ENCODE measurements at places on chromosomes 1 and 21.

- DNase-seq: no peak
Observed at GRCh38 chr1:8360493-8361197, 42.7 kb downstream of the SLC45A1 start.

DNA sequence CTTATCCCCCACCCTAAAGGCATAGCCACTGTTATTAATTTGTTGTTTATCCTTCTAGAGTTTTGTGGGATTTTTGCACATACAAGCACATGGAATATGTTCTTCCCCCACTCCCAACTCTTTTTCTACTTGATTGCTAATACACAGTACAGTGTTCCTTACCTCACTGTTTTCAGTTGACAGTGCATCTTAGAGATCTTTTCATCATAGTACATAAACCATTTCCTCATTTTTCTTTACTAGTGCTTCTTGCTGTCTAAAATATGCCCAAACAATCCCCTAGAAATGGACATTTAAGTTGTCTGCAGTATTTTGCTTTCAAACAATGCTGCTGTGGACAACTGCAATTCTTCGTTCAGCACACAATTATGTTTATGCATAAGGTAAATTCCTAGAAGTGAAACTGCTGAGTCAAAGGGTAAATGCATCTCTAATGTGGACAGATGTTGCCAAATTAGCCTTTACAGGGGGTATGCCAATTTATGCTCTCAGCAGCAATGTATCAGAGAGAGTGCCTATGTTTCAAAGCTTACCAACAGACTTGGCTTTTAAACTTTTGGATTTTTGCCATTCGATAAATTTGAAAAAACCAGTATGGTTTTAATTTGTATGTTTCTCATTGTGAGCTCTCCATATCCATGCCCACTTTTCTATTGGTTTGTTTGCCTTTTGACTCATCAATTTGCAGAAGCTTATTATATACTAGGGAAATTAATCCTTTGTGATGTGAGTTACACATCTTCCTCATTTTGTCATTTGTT, 132.6 kb downstream of the MRPS6 start:
- no peak for DNase-seq

- peak; percentile 81 for DNase-seq
Observed at GRCh38 chr1:24536391-24536840, 19.5 kb upstream of the NCMAP start.

- peak; percentile 74 for DNase-seq
Observed at GRCh38 chr1:232923739-232924386, 26.5 kb upstream of the NTPCR start.

GRCh38 chr1:178412400-178412770, 84.4 kb downstream of the CLEC20A start:
- DNase-seq: no peak

GRCh38 chr1:212118167-212118871, 82.8 kb downstream of the DTL start:
- DNase-seq: no peak

DNA sequence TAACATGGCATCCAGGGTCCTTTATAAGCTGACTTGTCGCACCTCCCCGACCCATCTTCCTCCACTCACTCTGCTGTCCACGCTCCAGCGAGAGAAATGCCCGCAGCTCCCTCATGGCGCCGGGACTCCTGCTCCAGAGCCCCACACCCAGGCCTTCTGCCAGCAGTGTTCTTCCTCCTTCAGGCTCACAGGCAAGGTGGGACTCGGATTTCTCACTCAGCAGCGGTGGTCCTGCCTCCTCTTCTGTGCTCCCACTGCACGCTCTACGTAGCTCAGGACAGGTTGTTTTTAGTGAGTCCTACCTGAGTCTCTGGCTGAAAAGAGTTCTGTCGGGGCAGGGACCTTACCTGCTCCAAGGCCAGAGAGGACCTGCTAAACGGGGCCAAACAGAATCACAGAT, 11.2 kb downstream of the THEMIS2 start:
- DNase-seq: no peak

DNA sequence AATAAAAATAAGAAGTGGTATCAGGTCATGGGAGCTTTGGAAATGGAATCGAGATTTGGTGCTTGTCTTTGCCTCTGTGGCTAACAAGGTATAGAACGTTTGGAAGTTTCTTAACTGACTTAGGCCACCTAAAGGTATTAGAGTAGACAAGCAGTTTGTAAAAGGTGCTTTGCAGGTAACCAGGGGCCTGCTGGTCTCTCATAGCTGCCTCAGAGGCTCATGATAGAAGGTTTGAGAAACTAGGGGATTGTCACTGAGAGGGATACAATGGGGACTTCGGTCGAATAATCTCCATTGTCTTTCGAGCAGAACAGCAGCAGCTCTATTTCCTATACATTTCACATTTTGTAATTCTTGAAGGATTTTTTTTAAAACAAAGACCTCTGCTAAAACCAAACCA, 37.6 kb downstream of the C21orf91 start:
- DNase-seq: no peak

DNA sequence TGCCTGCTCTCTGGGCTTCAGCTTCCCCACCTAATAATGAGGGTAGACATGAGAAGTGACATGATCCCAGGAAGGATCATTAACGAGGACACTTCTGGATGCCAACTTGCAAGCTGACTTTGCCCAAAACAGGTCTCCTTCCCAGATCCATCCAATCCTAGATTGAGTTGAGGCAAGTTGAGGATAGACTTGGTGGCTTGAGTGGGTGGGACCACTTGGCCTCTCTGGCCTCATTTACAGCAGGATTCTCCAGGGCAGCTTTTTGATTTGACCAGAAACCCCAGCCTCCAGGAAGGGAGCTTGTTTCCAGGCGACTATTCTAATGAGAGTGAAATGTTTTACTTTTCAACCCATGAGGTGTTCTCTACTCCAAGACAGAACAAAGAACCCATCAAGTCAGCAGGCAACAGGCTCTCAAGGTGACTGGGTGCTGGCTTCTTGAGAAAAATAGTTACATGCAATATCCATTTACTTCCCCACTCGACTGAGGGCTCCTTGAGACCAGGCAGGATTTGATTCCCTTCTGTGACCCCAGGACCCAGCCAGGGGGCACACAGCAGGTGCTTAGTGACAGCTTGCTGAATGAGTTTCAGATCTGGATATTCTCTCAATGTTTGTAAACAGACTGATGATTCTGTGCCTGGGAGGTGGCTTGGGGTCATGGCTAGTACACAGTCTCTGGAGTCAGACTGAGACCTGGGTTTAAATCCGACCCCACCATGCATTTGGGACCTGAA, 128.2 kb downstream of the DMRTB1 start:
- DNase-seq: no peak

DNA sequence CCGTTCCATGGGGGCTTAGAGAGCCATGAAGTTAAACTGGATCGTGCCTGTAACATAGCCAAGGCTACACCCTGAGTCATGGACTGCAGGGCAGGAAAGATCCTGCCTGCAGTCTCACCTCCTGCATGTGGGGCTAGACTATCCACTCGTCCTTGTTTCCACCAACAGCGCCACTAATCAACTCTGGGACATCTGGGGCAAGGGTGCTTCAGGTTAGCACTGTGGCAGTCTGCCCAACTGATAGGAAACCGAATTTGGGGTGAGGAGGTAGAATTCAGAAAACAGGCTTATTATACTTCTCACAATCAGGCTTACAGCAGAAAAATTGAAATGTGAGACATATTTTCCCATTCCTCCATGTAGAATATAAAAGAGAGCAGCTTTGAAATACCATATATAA, 85.2 kb upstream of the ADAM30 start:
- DNase-seq: no peak

DNA sequence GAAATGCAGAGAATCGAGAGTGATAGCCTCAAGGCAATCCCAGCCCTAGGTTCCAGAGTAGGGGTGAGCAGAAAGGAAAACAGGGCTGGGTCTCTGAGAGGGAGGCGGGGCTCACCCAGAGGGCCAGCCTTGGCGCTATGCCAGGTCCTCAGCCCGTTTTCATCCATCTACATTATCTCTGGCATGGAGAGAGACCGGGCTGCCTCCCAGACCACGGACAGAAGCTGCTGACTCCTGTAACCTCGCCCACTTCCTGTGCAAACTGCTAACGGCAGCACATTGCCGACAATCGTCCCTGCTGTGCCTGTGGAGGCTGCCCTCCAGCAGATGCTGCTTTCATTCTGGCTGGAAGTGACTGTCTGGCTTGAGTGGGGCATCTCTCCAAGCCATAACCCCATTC, 569.1 kb downstream of the NPHP4 start:
- peak; percentile 53 for DNase-seq

- DNase-seq: no peak
Observed at GRCh38 chr1:94385308-94385929, 32.8 kb upstream of the ABCD3 start.

DNA sequence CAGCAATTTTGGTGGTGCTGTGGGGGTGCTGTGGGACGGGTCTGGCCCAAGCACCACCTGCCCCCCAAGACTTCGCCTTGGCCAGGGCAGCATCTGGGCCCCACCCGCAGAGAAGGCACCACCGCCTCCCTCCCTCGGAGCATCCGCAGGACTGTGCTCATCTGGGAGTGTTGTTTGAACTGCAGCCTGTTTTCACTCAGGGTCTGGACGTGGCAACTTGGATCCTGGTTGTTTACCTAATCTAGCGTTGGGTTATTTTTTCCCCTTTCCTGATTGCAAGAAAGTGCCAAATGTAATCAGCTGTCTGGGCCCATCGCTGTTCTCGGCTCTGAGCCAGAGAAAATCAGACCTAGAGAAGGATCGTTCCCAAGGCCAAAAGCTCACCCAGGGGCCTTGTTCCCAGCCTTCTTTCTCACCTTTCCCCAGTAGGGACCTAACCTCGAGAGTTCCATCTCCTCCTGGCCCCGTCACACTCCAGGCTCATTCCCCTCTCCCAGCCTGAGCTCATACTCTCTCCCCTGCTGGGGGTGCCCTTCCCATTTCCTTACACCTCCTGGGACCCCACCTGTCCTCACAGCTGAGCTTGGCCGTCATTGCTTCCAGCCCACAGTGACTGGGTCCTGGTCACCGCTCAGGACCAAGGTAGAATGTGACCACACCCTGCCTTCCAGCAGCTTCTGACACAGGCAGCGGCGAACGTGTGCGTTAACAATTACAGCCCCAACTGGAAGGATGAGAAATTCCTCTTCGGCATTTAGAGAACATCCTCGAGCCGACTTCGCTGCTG, 72.0 kb upstream of the FAM20B start:
- no peak for DNase-seq

DNA sequence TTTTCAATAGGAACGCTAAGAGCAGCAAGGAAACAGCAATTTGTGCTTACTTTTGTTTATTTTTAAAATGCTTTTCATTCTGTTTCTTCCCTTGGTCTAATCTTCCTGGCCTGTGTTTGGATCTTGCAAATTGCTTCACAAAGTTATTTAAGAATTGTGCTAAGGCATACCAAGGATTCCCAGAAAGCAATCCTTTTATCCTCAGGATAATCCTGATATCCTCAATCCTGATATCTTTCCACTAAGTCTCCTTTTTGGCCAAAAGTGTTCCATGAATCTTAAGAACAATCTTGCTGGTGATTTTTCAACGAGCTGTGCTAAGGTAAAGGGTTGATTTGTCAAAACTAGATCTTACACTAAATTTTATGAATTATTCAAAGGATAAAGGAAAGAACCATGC, 1577.9 kb downstream of the PLA2G4A start:
- DNase-seq: no peak

- no peak for DNase-seq
Observed at GRCh38 chr1:242428399-242429190, 95.9 kb downstream of the PLD5 start.

Measured in CD4-positive, alpha-beta T cell treated with Interferon alpha-2 for 1 hour (primary cell).